Activated CD4-positive, alpha-beta T cell treated with anti-CD3 and anti-CD28 coated beads, Interleukin-2, amount 10 ng/mL, durations not matched to agents 7 days and 5 days (primary cell): ENCODE measurements at places on chromosomes 5 and 9. TPM values are rescaled to one million over a fixed set of nuclear protein-coding genes. Genes with fewer than 3 reads are reported as not detected.
A peak's percentile ranks its signal among the peaks of the same experiment; 100 is the strongest.

DNA sequence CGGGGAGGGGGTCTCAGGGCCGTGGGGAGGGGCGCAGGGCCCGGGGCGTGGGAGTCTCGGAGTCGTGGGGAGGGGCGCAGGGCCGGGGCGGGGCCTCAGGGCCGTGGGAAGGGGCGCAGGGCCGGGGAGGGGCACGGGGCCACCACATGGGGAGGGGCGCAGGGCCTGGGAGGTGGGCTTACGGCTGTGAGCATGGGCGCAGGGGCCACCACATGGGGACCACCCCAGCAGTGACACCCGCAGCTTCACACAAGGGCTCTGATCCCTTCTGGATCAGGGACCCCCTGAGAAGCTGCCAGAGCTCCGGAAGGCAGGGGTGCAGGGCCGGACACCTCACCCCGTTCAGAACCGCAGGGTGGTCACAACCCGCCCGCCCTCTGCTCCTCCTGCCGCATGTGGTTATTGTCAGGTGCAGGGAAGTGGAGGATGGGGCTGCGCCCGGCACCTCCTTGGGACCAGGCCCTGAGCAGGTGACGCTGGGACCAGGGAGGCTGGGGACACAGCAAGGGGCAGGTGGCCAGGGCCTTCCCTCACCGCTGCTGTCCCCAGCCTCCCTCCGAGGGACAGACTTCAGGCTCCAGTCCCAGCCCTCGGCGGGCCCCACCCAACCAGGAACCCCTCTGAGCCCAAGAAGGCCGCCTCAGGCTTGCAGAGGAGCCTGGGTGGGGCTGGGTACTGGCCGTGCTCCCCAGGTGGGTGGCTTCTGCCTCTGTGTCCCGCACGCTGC, 53.7 kb downstream of the EXD3 start:
- no peaks in the 10 kb centered on the region for H3K27me3 ChIP-seq
- no peak overlapping the region for H3K27ac ChIP-seq
- no peaks in the 10 kb centered on the region for H3K4me1 ChIP-seq
- DNase-seq: no peak
- no peaks in the 10 kb centered on the region for H3K36me3 ChIP-seq
- H3K4me3 ChIP-seq: no peak overlapping the region

DNA sequence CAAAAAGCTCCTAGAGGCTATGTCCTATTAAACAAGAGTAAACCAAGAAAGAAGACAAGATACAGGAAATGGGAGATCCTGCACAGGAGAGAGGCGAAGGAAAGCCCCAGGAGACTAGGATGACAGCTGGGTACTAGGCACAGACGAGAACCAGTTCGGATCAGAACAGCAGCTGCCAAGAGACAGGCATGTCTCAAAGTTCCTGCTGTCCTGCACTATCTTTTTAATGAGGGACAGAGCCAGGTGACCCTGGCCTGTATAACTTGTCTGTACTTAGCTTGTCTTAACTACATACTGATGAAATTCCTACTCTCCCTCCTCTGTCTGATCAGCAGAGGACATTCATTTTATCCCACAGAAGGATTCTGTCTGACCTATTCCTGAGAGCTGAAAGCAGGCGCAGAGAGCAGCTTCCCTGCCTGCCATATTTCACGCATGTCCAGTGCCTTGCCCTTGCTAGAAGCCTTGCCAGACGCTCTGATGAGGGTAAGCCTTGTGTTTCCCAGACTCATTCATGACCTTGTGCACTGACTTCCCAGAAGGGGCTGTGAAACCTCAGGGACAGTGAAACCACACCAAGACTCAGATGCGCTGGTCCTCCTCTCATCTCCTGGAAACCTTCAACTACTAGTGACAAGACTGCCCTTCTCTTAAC, 24.7 kb downstream of the TSC1 start:
- no peak for DNase-seq
- no peaks in the 10 kb centered on the region for H3K4me1 ChIP-seq
- H3K4me3 ChIP-seq: no peak overlapping the region
- H3K27me3 ChIP-seq: no peaks in the 10 kb centered on the region

Gene NEUROG1
- total RNA-seq: not detected

DNA sequence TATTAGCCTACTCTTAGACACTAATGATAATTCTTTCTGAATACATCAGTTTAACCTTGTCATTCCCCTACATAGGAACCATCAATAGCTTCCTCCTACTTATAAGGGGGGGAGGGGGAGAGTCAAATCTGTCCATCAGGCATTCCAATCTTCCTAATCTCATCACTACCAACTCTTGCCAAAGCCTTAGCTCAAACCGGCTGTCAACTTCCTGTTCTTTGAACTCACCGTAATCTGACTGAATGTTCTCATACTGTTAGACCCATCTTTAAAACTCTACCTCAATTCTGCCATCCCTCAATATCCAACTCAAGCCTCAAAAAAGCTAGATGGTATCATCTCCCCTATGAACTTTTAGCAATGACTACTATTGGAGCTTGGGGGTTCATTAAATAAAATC, 41.9 kb upstream of the RNF38 start:
- H3K36me3 ChIP-seq: peaks cover 2% of the 10 kb centered on the region
- H3K27ac ChIP-seq: no peak overlapping the region
- DNase-seq: no peak
- no peaks in the 10 kb centered on the region for H3K27me3 ChIP-seq
- H3K4me1 ChIP-seq: peaks cover 31% of the 10 kb centered on the region
- no peak overlapping the region for H3K4me3 ChIP-seq

GRCh38 chr5:54860321-54860720, 125.1 kb downstream of the ESM1 start:
- H3K4me3 ChIP-seq: no peak overlapping the region
- H3K36me3 ChIP-seq: peaks cover 2% of the 10 kb centered on the region
- H3K27ac ChIP-seq: no peak overlapping the region
- no peak for DNase-seq
- no peaks in the 10 kb centered on the region for H3K4me1 ChIP-seq

DNA sequence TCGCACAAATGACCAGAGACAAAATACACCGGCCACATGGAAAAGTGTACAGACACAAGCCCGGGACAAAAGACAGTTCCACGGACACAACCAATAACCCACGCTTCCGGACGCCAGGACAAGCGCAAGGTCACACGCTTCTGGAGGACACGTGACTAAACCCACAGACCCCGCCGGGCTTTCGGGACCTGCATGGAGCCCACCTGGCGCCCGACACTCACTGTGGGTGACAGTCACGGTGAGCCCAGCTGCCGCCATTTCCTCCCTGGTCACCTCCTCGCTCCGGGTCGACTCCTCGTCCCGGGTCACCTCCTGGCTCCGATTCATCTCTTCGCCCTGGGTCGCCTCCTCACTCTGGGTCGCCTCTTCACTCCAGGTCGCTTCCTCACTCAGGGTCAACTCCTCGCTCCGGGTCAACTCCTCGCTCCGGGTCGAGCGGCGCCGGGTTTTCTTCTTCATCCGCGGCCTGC, 470 bp downstream of the BAG1 start:
- peaks cover 57% of the 10 kb centered on the region for H3K4me1 ChIP-seq
- DNase-seq: peak; percentile 54
- peak overlapping the region; percentile 91 for H3K27ac ChIP-seq
- peak overlapping the region; percentile 83 for H3K4me3 ChIP-seq
- H3K27me3 ChIP-seq: no peaks in the 10 kb centered on the region
- peaks cover 70% of the 10 kb centered on the region for H3K36me3 ChIP-seq

Gene CDX1
- not detected for total RNA-seq

- no peak overlapping the region for H3K4me3 ChIP-seq
- no peak overlapping the region for H3K27ac ChIP-seq
- H3K36me3 ChIP-seq: no peaks in the 10 kb centered on the region
- peaks cover 10% of the 10 kb centered on the region for H3K27me3 ChIP-seq
- DNase-seq: no peak
These were observed 17.7 kb upstream of the LRRC14B start for GRCh38 chr5:173392-174290.

Gene SERF1A
- 0.50 TPM for total RNA-seq

DNA sequence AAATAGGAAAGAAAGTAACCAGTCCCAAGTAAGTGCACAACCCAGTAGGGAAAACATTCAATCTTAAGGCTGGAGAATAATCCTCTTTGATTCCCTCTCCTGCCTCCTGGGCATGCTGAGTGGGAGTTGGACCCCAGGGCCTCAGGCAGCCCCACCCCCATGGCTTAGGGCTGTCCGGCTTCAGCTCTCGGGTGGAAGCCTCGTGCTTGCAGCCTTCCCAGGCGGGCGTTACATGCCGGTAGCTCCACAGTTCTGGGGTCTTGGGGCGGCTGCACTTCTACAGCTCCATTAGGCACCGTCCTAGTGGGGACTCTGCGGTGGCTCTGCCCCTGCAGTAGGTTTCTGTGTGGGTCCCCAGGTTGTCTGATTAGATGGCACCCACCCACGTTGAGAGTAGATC, 10.1 kb downstream of the GLIPR2 start:
- peaks cover 94% of the 10 kb centered on the region for H3K4me1 ChIP-seq
- H3K36me3 ChIP-seq: peaks cover 76% of the 10 kb centered on the region
- no peak overlapping the region for H3K4me3 ChIP-seq
- H3K27ac ChIP-seq: peak overlapping the region; percentile 67

Gene EGFL7
- total RNA-seq: 0.31 TPM

Gene SLC6A7
- total RNA-seq: not detected

GRCh38 chr5:175207321-175208040, 236.5 kb downstream of the DRD1 start:
- no peak for DNase-seq
- no peaks in the 10 kb centered on the region for H3K36me3 ChIP-seq
- H3K4me1 ChIP-seq: no peaks in the 10 kb centered on the region
- H3K27me3 ChIP-seq: no peaks in the 10 kb centered on the region

GRCh38 chr5:24732184-24732583, 87.4 kb upstream of the CDH10 start:
- H3K36me3 ChIP-seq: no peaks in the 10 kb centered on the region
- H3K4me1 ChIP-seq: no peaks in the 10 kb centered on the region
- no peak overlapping the region for H3K4me3 ChIP-seq
- H3K27me3 ChIP-seq: no peaks in the 10 kb centered on the region
- no peak for DNase-seq
- no peak overlapping the region for H3K27ac ChIP-seq

DNA sequence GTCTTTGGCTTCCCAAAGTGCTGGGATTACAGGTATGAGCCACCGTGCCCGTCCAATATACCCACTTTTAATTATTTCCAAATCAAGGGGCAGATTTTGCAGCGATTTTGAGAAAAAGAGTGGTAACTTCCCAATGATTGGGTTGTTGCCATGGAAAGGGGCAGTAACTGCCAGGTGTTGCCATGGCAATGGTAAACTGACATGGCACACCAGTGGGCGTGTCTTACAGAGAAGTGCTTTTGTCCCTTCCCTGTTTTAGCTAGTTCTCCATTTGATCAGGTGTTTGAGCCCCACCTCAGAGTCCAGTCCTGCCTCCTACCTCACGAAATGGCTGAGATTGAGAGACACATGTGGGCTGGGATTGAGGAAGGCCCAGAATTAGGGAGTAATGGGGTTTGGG, 86.3 kb upstream of the IER5L start:
- peaks cover 23% of the 10 kb centered on the region for H3K27me3 ChIP-seq
- H3K4me3 ChIP-seq: no peak overlapping the region
- H3K27ac ChIP-seq: no peak overlapping the region
- peaks cover 2% of the 10 kb centered on the region for H3K36me3 ChIP-seq

- DNase-seq: no peak
- H3K4me3 ChIP-seq: no peak overlapping the region
- no peaks in the 10 kb centered on the region for H3K27me3 ChIP-seq
- H3K27ac ChIP-seq: no peak overlapping the region
These were observed 31.6 kb upstream of the STK32A start for GRCh38 chr5:147203213-147203612.

GRCh38 chr9:4012441-4012840, 287.4 kb downstream of the GLIS3 start:
- no peak for DNase-seq
- H3K27ac ChIP-seq: no peak overlapping the region
- no peaks in the 10 kb centered on the region for H3K36me3 ChIP-seq
- no peaks in the 10 kb centered on the region for H3K4me1 ChIP-seq
